ENCODE measurements at places on chromosomes 1 and 21.

GRCh38 chr1:180997843-180998504 lies 24.7 kb downstream of the STX6 start:
- no peak for DNase-seq

DNA sequence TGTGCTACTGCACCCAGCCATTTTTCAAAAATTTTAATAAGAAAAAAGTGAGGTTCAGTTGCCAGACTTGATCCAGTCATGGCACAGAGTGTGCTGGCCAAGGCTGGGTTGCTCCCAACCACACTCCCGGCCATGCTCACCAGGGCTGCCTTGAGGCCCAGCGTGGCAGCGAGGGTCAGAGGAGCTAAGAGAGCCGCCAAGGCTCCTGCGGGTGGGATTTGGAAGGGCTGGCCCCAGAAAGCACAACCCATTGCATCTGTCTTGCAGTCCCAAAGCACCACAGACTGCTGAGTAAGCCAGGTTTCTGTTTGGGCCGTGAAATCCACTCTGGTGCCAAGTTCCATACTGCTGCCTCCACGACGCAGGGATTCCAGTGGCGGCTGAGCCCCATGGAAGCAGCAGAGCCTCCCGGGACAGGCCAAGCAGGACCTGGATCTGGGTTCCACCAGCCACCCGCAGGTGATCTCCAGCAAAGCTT lies 22.6 kb downstream of the ZBTB17 start:
- DNase-seq: no peak

GRCh38 chr1:1345860-1346500 lies 3.2 kb downstream of the DVL1 start:
- no peak for DNase-seq

GRCh38 chr1:66445492-66446181 lies 88.3 kb upstream of the SGIP1 start:
- DNase-seq: peak; percentile 19

DNA sequence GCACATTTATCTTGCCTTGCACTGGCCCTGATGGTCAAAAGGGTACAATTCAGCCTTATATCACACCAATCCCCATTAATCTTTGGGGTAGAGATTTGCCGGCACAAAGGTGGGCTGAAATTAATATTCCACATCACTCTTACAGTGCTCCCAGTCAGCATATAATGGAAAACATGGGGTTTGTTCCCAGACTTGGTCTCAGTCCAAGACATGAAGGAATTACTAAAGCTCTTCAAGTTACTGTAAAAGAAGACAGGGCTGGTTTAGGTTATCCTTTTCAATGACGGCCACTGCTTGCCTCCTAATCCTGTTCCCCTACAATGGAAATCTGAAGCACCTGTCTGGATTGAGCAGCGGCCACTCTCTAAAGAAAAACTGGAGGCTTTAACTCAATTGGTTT lies 160.7 kb downstream of the IER5 start:
- DNase-seq: no peak

DNA sequence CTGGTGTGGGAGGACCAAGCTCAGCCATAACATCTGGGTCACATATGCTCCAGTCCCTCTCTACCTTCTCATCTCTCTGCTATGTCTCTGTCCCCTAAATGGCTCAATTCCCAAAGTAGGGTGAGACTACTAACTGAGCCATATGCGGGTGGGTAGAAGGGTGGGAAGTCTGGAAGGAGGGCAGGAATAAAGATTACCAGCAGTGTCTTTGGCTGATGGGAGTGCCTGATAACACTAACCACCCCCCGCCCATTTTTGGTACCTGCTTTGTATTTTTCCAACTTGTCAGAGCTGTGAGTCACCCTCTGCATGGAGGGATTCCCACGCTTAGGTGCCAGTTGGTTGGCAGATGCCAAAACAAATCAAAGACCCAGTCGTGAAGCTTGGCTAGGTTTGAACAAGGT lies 14.9 kb upstream of the SSBP3 start:
- no peak for DNase-seq

GRCh38 chr1:48917070-48917454 lies 140.4 kb upstream of the BEND5 start:
- DNase-seq: no peak

DNA sequence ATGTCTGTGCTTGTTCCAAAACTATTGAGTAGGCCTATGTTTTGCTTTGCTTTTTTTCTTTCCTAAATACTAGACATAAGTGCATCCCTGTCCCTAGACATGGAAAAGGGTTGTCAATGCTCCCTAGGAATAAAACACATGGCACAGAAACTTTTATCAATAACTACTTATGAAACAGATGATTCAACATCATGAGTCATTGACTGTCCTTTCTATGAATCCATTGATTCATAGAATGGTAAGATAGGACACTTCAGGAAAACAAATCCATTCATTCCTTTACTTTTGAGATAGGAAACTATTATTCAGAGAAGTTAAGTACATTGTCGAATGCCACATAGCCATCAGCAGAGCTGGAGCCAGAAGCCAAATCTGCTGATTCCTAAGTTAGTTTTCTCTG lies 147.5 kb downstream of the TSEN15 start:
- DNase-seq: no peak

- no peak for DNase-seq
Observed at GRCh38 chr1:157975228-157975950, 18.1 kb upstream of the KIRREL1 start.

- no peak for DNase-seq
Observed at GRCh38 chr21:37974081-37974480, 57.8 kb upstream of the KCNJ6 start.

DNA sequence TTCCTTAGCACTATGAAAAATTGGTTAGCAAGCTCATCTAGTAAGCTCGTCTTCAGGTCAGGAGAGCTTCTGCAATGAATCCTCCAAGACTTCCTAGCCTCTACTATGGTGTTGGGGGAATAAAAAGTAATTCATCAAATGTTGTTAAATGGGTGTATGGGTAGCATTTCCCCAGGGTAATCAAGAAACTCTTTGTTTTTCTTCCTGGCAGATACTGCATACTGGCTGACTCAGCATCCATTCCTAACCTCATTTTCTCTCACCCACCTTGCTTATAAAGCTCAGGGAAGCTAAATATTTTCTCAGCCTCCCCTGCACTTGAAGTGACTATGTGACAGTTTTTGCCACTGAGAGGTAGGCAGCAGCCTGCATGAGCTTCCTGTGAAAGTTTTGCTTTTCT lies 83.4 kb downstream of the MAB21L3 start:
- DNase-seq: no peak

- no peak for DNase-seq
Observed at GRCh38 chr1:55380355-55380970, 165.3 kb upstream of the USP24 start.

DNA sequence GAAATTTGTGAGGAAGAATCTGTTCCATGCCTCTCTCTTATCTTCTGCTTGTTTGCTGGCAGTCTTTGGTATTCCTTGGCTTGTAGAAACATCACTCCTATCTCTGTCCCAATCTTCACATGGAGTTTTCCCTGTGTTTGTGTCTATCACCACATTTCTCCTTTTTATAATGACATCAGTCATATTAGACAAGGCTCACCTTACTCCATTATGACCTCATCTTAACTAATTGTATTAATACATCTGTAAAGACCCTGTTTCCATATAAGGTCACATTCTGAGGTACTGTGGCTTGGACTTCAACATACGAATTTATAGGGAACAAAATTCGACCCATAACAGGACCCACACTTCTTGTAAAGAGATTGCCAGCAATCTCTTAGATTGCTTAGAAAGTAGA lies 72.3 kb upstream of the POGK start:
- no peak for DNase-seq

- DNase-seq: no peak
Observed at GRCh38 chr1:198667807-198668206, 29.0 kb downstream of the PTPRC start.

DNA sequence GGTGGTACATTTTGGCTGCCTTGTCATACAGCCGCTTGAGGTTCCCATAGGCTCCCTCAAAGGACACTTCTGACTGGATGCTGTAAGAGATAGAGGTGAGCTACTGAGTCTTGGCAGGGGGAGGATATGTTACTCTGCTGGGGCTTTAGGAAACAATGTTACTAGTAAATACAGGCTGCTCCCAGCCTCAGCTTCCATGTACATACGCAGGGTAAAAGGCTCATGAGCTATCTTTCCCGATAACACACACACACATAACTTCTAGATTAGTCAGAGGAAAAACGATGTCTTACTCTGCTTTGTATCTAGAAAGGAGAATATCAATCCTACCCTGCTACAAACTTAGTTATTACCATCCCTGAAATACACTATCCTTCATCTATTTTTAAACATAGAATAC lies 14.3 kb downstream of the SMG5 start:
- DNase-seq: no peak

DNA sequence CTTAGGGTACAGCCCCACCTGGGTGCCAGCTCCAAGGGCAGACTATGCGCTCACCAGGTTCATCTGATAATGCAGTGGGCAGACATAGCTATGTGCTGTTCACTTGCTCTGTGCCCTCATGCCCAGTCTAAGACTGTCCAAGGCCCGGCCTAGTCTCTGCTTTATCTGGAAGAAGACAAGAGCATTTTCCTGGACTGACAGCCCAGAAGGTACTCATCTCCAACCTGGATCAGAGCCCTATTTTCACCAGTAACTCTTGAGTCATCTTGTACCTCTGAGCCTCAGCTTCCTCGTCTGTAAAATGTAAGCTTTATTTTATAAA lies 28.5 kb upstream of the LRRC8C start:
- DNase-seq: no peak

- DNase-seq: no peak
Observed at GRCh38 chr1:27577504-27578188, 26.3 kb downstream of the AHDC1 start.

DNA sequence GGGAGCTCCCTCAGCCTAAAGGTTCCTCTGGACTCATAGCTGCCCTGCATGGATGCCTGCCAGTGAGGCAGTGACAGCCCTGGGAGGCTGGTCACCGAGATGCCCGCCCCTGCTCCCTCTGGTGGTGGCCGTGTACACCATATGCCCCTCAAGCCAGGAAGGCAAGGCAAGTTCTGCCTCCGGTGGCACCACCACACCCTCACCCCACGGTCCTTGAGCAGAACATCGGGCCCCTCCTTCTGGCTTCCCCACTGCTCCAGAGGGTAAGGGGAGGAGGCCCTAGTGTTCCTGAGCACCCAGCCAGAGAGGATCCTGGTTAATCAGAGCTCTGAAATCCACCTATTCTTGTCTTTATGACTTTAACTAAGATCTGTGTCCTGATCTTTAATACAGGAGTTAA lies 1.5 kb upstream of the S100A14 start:
- DNase-seq: peak; percentile 43

- no peak for DNase-seq
Observed at GRCh38 chr1:174194461-174194860, 35.1 kb downstream of the RABGAP1L start.

DNA sequence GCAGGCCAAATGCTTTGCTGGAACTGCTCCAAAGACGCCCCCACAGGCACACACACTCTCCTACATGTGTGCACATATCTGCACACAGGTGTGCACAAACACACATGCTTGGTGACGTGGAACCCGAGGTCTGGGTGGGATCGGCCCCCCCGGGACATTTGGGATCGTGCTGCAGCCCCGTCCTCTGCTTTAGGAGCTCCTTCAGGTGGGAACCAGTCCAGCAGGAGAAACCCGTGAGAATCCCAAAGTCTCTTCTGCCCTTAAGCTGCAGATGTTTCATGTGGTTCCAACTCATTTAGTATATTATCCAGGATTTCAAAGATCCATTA lies 38.6 kb downstream of the UBE2G2 start:
- no peak for DNase-seq

DNA sequence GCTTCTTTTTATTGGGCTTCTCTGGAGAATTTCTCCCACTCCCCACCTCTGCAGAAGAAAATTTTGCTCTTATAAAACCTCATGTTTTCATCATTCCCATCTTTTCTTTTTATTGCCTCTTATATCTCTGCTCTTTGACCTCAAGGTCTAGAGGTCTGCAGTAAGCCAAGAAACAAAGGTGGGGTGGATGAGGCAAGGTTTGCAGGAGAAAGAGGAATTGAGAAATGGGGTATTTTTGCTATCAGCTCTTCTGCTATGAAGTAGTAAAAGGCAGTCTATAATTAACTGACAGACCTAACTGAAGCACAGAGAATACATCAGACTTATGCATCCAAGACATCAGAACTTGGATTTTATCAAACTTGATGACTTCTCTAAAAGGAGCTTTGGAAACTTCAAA lies 22.9 kb downstream of the SYT11 start:
- no peak for DNase-seq

DNA sequence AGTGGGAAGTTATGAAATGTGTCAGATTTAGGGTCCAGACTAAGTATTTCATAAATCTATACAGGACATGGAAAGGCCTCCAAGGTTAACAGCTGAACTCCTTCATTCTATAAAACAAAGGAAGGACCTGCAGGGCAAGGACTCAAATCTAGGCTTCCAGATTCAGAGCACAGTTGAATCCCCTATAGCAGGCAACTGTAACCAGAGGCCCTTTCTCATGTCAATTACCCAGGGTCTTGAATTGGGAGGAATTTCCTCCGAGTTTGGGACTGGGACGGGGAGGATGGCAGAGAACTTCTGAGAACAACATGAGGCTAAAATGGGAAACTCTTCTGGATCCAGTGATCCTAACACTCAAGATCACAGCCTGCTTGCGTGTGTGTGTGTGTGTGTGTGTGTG lies 112.9 kb upstream of the BEND5 start:
- DNase-seq: no peak

- no peak for DNase-seq
Observed at GRCh38 chr1:202015662-202015937, 5.2 kb downstream of the ELF3 start.

All from stimulated activated CD8-positive, alpha-beta memory T cell treated with anti-CD3 and anti-CD28 coated beads, Interleukin-2, amount 100 ng/mL, for 1 hour (primary cell).